ENCODE measurements at places on chromosomes 13 and 19.

DNA sequence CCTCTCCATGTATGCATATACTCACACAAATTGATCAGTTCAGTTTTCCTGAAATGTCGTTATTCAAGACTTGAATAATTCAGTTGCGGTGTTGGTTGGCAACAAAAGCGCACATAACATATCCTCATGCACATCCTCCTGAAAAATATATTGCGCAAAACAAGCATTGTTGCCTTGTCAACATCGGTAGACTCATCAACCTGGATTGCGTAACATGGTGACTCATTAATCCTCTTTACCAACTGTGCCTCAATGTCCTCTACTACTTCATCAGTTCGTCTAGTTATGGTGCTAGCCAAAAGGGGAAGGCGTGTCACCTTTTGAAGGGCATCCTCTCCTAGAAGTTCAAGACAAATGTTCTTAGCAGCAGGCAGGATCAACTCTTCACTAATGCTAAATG lies 357.7 kb downstream of the LMO7 start:
- no peak for DNase-seq

GRCh38 chr13:64934569-64935362 lies 2295.4 kb downstream of the PCDH9 start:
- no peak for DNase-seq

DNA sequence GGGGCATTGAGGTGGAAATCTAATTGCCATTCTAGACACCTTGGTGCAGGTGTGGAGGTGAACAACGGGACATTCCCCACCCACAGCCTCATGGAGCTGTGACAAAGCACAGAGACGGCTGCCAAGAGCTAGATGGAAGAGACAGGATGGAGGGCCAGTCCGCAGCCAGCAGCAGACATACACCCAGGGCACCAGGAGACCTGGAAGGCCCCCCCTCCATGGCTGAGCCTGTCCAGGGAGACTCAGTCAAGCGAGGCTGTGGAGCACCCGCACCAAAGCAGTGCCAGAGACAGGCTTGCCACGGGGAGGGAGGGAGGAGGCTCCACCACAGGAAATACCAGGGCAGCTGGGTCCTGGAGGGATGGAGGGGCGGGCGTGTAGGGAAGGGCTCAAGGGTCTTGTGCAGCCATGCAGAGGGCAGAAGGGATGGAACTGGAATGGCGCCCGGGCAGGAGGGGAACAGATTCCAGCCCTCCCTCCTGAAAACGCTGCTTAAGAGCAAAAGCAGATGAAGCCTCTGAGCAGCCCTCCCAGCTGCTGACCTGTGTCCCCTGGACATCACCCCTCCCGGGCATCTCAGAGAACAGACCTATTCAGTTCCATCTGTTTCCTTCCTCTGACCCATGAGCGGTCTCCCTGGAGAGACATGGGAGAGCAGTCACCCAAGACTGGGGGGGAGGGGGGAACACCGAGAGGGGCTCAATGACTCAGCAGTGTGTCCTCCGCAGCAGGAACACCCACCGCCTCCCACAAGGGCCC lies 14.4 kb downstream of the EPS15L1 start:
- DNase-seq: peak; percentile 62

GRCh38 chr13:40784540-40784939 lies 4.9 kb upstream of the SLC25A15 start:
- DNase-seq: no peak

DNA sequence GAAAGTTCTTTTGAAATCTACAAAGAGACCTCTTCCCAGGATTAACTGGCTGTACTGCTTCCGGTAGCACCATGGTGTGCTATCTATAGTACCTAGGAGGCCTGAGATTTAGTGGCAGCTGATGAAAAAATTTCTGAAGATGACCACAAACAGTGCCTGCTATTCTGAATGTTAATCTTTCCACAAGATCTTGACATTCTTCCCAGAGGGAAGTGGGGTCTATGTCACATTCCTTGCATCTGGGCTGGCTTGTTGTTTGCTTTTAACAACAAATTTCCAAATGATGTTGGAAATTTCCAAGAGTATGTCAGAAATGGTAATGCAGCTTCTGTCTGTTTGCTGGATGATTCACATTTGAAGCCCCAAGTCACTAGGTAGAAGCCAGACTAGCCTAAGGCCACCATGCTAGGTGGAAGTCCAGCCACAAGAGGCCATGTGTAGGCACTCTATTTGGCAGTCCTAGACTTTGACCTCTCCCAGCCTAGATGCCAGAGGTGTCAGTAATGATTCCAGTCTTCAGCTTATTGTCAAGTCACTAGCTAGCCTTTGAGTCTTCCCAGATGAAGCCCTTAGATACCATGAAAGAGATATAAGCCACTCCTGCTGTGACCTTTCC lies 22.1 kb downstream of the SPART start:
- no peak for DNase-seq

DNA sequence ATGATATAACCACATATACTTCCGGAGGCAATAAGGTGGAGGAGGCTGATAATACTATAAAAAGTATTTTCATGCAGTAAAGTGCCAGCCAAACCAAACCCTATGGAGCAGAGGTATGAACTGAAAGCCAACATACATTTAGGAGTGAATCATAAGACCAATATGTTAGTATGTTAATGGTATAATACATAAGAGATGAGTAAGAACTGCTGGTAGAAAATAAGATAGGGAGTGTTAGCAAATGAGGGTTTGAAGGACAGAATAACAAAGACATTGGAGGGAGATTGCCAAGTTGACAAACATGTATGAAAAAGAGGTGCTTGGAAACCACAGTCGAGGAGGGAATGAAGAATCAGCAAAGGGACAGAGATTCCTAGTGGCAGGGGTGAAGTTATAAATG lies 10.8 kb downstream of the ENOX1 start:
- no peak for DNase-seq

GRCh38 chr19:16496613-16496983 lies 404 bp downstream of the C19orf44 start:
- no peak for DNase-seq

DNA sequence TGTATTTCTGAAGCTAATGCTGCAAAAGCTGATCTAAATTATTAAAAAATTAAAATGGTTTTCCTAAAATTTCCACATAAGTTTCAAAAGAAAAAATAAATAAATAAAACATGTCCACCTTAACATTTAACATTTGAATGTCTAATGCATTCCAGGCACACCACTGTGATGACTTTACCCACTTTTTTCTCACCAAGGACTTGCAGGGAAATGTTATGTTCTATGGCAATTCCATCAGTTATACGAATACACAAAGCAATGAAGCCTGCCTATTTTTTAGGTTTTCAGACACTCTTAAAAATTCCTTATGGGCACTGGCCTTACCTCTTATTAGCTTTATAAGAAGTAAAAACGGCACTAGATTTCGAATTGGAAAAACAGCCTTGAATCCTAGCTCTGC lies 10.2 kb downstream of the TSC22D1 start:
- no peak for DNase-seq

DNA sequence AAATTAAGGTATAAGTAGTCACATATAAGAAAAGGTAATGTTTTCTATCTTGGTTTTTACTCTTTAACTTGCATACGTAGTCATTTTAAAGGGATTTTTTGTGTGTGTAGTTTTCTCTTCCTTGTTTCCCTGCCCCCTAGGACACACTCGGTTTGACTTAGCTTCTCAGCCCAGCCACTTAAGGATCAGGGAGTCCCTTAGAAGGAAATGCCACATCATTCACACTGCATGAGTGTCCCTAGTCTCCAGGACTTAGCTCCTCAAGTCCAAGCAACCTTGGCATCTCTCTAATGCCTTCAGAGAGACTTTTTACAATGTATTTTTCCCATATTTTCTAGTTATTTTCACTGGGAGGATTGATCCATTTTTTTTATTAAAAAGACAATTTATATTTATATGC lies 1407.7 kb downstream of the EFNB2 start:
- no peak for DNase-seq

GRCh38 chr13:110322126-110322827 lies 15.2 kb downstream of the COL4A2 start:
- no peak for DNase-seq

DNA sequence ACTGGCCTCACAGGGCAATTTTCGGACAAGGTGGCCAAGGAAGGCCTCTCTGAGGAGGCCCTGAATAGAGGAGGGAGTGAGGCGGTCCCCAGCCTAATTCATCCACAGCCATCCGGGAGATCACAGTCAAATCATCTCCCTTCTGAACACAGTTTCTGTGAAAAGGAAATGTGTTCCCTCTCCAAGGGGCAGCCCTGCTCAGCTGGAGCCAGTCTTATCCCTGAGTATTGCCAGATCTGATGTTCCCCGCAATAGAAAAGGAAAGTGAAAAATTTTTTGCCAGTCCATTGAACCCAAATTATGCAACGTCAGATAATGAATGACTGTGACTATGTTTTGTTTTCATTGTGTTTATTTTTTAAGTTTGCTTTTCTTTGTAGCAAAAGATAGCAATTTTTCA lies 125.9 kb downstream of the SIPA1L3 start:
- DNase-seq: no peak

- no peak for DNase-seq
Observed at GRCh38 chr19:2533686-2534422, 57.9 kb downstream of the GADD45B start.

- no peak for DNase-seq
Observed at GRCh38 chr13:33514362-33514761, 228.8 kb upstream of the STARD13 start.

- no peak for DNase-seq
Observed at GRCh38 chr13:98307463-98308085, 130.5 kb upstream of the RNF113B start.

DNA sequence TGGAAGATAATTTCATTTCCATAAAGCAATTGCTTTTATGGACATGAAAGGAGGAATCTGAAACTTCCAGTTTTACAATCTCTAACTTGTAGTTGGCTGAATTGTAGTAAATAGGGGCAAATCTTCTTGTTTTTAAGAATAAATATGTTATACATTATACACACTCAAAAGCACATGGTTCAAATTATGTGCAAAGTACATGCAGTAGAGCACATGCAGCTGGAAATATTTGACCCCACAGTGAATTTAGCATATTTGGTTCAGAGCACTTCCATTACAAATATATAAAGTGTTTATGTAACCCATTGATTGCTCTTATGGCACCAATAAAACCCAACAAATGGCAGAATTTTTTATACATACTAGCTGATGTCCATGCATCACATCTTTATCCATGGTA lies 180.5 kb downstream of the IRS2 start:
- no peak for DNase-seq

DNA sequence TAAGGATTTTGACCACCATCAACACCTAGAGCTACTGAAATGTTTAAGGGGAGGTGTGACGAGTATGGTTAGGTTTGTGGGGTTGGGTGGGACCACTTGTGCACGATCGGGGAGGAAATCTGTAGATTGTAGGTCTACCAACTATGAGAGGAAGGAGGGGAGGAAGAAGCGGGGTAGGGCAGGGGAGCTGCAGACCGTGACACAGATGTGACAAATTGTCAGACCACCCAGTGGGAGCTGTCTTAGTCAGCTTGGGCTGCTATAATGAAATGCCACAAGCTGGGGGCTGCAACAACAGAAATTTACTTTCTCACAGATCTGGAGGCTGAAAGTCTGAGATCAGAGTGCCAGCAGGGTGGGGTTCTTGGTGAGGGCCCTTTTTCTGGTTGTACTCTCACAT lies 62.2 kb upstream of the ARGLU1 start:
- peak; percentile 20 for DNase-seq

DNA sequence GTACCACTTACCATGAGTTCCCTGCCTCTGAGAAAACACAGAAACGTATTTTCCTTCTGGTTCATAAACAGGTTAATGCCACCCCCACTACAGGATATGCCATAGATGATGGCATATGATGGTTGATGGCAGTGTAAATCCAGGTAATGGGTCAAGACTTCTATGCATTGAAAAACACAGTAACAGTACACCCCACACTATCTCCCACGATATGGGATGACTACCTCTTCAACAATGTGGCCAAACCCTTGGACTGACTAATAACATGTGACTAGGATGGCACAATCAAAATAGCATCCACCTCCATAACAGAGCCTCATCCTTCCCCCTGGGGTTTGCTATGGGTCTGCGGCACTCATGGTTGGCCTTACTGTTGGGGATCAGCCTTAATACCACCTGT lies 22.0 kb downstream of the ZNF235 start:
- DNase-seq: no peak

- no peak for DNase-seq
Observed at GRCh38 chr19:31018936-31019335, 330.3 kb downstream of the TSHZ3 start.

DNA sequence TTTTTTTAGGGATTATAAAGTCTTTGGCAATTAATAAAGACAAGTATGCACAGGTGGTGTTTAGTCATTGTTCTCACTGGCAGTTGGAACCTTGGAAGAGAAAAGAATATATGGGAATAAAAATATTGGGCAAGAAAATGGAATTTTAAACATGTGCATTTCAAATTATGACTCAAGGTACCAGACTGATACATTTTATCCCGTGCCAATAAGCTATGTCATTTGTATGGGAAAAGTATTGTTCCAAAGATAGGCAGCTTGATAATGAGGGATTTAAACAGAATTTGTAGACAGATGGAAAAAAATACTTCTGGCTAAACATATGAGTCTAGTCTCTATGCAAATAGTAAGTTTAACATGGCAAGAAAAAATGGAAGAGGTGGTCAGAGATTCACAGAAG lies 169.5 kb upstream of the UFM1 start:
- no peak for DNase-seq

- DNase-seq: no peak
Observed at GRCh38 chr19:10467104-10467706, 36.0 kb downstream of the KEAP1 start.

- DNase-seq: no peak
Observed at GRCh38 chr19:36514012-36514612, 14.0 kb downstream of the ZNF260 start.

DNA sequence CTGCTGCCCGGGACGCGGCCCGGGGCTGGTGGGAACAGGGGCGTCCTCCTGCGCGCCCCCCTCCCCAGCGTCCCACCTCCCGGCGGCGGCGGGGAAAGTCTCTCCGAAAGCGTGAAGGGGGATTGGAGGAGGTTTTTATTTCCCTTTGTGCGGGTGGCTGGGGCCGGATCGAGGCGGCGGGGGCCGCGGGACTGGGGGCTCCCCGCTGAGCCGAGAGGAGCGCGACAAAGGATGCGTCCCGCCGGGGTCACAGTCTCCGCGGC lies 132 bp downstream of the SHD start:
- DNase-seq: peak; percentile 73

- no peak for DNase-seq
Observed at GRCh38 chr13:81670048-81670447, 1329.1 kb upstream of the SPRY2 start.

GRCh38 chr13:35159041-35159440 lies 217.0 kb downstream of the NBEA start:
- no peak for DNase-seq

GRCh38 chr13:34347784-34348573 lies 530.0 kb downstream of the RFC3 start:
- DNase-seq: no peak

GRCh38 chr13:97322740-97323342 lies 100.7 kb downstream of the MBNL2 start:
- DNase-seq: no peak
